ENCODE measurements at places on chromosomes 13 and 19.

GRCh38 chr13:113928685-113929627 is 44.9 kb downstream of the C13orf46 start:
- no peak for DNase-seq

DNA sequence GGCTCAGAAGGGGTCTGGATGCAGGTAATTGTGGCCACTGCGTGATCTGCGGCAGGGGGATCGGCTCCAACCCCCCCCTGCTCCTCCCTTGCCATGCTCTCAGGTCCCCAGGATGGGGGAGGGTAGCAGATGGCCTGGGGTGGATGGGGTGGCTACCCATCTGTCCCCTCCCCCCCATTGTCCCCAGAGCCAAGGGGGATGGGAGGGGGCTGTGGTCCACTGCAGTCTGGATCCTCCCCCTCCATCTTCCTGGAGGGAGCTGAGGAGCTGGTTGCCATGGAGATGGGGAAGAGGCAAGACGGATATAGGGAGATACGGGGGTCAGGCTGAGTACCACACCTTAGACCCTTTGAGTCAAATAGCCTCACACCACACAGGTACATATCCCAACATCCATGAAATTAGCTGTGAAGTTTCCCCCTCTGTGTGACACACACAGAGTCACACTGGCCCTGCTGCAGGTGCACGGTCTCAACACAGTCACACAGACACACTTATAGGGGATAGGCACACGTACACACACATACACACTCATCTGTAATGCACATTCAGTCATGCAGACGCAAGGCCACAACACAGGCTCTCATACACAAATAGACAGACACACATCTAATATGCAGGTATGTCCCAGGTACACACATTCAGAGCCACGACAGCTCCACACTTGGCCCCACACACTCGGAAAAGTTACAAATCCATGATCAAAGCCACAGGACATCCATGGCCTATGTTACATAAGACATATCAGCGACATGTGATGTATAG is 1.8 kb upstream of the NOVA2 start:
- DNase-seq = no peak

GRCh38 chr13:112684071-112684845 is 5.6 kb upstream of the ATP11A start:
- no peak for DNase-seq

DNA sequence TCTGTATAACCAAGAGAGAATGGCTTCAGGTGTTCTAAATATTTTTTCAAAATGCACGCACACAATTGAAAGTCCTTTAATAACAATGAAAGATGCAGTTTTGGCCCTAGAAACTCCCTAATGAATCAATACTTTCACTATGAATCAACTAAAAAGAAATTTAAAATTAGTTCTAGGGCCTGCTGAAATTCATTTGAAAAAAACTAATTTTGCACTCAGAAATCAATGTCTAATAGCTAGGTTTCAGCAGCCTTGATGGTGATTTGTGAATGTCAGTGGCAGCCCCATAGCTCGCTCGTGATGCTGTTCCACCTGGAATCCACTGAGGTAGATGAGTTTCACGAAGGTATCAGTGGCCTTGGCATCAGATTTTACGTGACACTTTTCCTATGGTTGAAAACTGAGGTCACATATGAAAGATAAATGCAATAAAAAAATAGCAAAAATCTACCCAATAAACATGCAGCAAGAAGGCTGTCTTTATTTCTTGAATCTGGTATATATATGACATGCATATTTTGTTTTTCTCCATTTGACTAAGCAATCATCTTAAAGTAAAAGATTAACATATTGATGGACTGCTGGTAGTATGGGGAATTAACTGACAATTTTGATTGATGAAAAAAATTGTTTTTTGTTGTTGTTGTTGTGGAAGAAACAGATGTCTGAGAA is 141.0 kb downstream of the AKAP11 start:
- DNase-seq = no peak

GRCh38 chr19:17671906-17672305 is 16.2 kb downstream of the UNC13A start:
- no peak for DNase-seq

GRCh38 chr19:42250666-42251531 is 4.0 kb downstream of the ERF start:
- DNase-seq = no peak

GRCh38 chr13:55359067-55359466 is 1781.7 kb upstream of the PRR20A start:
- DNase-seq = no peak

DNA sequence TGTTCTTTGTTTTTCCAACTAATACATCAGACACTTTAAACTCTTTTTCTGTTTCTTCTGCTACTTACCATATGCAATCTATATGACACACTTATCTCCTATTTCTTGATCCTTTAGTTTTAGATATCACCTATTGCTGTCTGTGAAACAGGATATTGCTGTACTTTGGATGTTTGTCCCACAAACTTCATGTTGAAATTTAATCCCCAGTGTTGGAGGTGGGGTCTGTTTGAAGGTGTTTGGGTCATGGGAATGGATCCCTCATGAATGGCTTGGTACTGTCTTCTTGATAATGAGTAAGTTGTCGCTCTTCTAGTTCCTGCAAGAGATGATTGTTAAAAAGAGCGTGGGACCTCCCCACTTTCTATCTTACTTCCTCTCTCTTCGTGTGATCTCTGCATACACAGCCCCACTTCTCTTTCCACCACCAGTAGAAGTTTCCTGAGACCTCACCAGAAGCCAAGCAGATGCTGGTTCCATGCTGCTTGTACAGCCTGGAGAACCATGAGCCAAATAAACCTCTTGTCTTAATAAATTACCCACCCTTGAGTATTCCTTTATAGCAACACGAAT is 244.2 kb downstream of the NHLRC3 start:
- no peak for DNase-seq

GRCh38 chr13:24212674-24213073 is 52.2 kb downstream of the SPATA13 start:
- no peak for DNase-seq

GRCh38 chr13:99153219-99153618 is 47.4 kb upstream of the UBAC2 start:
- DNase-seq = no peak

DNA sequence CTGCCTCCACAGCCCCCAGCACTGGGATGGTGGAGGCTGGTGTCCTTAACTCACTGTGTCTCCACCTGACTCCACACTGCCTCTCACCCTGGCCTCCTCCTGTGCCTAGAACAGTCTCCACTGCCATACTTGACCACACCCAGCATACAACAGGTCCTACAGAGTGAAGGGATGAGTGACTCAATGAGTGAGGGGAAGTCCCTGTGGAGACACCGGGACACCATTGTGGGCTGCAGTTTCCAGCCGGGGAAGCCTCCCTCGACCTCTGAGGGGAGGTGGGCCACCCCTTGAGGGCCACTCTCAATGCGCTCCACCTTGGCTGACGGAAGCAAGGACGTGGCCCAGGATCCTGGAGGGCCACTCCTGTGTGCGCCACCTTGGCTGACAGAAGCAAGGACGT is 2.8 kb upstream of the ZNF135 start:
- no peak for DNase-seq

GRCh38 chr19:52992109-52993004 is 21.4 kb upstream of the ERVV-1 start:
- no peak for DNase-seq

DNA sequence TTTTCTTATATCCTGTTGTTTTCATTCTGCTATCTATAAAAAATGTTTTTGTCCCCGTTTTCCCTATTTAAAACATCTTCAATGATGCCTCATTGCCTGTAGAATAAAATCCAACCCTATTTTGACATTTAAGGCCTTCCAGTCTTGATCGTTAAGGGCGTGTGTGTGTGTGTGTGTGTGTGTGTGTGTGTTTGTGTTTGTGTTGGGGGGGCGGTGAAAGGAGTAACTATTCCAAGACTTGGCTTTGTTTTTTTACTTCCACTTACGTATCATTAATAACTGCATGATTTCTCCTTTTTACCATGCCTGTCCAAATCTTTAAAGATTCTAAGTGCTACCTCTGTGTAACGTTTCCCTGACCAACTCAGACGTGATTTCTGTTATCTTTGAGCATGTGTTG is 784 bp downstream of the PIBF1 start:
- no peak for DNase-seq

DNA sequence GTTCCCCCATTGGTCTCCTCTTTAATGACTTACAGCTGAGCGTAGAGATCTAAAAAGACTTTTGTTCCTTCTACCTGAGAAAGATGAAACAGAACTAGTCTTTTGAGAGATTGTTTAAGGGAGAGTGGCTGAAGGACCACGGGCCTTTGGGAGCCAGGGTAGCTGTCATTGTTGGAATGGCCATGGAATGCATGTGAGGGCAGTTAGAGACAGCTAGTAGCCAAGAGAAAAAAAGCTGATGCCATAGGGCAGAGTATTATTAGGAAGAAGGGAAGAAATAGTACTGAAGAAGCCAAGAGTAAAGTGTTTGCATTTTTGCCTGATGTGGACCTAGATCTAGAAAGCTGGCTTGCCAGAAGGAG is 5.6 kb downstream of the ZNF507 start:
- no peak for DNase-seq

DNA sequence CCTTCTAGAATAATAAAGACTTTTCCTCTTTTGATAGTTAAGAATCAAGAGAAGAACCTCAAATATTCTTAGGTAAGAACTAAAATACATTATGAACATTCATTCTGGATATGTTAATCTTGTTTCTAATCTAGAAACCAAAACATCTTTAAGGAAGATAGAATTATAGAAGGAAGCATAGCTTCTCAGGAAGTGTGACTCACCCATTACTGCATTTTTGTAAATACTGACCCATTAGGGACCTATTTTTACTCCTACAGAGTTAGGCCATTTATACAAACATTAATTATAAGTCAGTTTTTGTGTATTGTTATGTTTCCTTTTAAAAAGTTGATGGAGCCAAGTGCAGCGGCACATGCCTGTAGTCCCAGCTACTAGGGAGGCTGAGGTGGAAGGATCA is 147.1 kb downstream of the NUFIP1 start:
- DNase-seq = no peak

DNA sequence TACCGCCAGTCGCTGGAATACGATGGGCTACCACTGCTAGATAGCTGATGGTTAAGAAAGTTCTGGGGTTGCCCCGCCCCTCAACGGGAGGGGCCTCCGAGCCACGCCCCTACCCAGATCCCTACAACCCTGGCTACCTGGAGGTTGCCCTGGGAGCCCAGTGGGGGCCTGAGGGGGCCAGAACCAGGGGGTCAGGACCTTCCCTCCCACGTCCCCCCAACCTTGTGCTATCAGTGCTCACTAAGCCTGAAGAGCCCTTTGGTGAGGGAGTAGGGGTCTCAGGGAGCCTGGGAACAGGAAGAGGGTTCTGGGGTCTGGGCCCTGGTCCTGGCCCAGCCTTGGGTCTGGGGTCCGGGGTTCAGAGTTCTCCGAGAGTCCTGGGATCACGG is 8.9 kb downstream of the OCEL1 start:
- DNase-seq = no peak

GRCh38 chr13:74409551-74409950 is 275.3 kb upstream of the KLF12 start:
- DNase-seq = no peak

DNA sequence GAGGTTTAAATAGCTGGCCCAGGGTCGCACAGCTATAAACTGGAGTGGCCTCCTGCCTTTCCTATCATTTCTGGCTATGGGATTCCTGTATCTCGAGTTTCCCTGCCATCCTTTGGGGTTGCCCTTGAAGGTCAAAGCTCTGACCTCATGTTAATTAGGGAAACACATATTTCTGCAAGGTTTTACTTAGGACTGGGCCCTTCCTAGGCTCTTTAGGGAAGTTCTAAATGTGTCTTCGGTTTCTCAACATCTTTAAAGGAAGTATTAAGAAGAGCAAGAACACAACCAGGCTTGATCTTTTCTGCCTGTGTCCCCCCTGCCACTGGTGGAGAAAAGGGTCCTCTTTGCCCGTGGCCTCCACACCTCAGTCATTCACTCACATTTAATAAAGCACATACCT is 10.8 kb downstream of the LCP1 start:
- no peak for DNase-seq

DNA sequence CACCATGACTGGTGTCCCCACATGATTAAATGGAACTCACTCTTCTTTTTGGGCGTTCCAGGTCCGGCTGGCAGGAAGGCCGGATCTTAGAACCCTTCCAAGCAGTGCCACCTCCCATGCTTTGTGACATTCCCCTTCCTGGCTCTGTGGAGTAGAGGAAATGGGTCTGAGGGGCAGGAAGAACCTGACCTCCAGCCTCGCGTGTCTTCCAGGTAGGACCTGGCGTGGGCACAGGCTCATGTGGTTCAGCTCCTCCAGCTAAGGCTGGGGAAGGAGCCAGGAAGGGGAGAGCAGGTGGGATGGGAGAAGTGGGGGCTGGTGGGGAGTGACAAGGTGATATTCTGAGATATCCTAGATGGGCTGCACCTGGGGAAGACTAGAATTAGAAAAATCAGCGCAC is 2.1 kb downstream of the TMEM255B start:
- DNase-seq = no peak

DNA sequence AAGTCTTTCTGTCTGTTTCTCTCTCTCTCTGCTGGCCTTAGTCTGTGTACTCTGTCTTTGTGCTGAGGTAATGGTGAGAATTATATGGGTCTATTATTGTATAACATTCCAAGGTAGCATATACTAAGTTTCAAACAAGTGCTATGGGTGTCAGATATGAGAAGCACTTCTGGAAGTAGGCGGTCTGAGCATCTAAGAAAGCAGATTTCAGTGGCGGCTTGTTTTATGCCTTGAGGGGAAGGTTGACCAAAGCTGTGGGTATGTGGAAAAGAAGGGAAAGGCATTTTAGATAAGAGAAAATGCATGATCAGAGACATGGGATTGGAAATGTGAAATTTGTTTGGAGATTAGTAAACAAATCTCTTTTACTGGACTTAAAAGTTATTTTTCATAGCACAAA is 348.5 kb downstream of the RFC3 start:
- DNase-seq = no peak

DNA sequence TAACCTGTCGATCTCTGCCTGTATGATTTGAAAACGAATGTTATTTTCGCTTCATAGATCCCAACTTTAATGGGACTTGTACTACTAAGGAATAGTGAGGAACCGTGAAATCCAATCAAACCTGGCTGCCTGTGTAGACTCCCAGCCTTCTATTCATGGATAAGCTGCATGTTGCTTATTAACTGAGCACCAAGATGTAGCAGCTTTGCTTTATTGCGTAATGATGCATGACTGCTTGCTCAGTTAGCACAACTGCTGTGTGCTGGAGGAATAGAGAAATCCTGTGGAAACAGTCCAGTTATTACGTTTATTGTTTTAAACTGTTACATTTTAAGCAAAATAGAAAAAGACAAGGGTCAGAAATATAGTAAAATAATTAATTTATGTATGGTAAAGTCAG is 108.2 kb downstream of the SHISA2 start:
- no peak for DNase-seq

DNA sequence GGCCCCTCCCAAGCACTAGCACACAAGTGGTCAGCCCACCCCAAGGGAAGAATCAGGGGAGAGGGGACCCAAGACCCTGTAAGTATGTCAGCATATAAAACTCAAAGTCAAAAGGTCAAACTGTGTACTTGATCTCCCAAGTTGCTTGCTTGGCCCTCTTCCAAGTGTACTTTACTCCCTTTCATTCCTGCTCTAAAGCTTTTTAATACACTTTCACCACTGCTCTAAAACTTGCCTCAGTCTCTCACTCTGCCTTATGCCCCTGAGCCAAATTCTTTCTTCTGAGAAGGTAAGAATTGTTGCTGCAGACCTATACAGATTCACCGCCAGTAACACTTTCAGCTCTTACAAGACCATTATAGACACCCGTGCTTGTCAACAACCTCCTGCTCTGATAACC is 15.1 kb upstream of the RNASEH2B start:
- no peak for DNase-seq

- no peak for DNase-seq
Measured at GRCh38 chr19:6812612-6813011, 40.1 kb downstream of the VAV1 start.
